Natural killer cell treated with Interleukin-12 subunit alpha and Interleukin-12 subunit beta and Interleukin-15 and Interleukin-18, amount 100 ng/mL, for 72 hours (primary cell): ENCODE measurements at places on chromosomes 1 and 21. TPM values are rescaled to one million over a fixed set of nuclear protein-coding genes. Genes with fewer than 3 reads are reported as not detected.
A peak's percentile ranks its signal among the peaks of the same experiment; 100 is the strongest.

- DNase-seq = no peak
Observed at GRCh38 chr1:235659186-235659771, 9.7 kb upstream of the GNG4 start.

- no peak for DNase-seq
Observed at GRCh38 chr1:162185314-162186025, 116.0 kb downstream of the NOS1AP start.

GRCh38 chr1:192491804-192492554 is 83.6 kb upstream of the RGS1 start:
- no peak for DNase-seq

KCNJ15 gene
- not detected for total RNA-seq

DNA sequence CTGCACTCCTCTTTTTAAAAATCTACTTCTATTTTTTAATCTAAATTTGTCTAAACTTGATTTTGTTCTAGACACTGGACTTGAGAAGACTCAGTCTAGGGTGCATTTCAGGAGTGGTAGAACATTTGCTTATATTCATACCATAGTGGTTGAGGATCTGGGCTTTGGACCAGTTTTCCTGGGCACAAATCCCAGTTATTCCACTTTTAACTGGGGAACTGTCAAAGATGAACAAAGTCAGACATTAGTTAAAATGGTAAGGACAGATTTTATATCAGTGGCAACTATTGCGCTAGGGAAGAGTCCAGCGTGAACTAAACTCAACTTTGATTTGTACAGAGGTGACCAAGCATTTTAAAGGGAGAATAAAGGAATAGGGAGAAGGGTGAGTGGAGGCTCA is 102.4 kb downstream of the FMN2 start:
- no peak for DNase-seq

STYXL2 gene
- total RNA-seq = not detected

SAMD13 gene
- 0.33 TPM for total RNA-seq

DNA sequence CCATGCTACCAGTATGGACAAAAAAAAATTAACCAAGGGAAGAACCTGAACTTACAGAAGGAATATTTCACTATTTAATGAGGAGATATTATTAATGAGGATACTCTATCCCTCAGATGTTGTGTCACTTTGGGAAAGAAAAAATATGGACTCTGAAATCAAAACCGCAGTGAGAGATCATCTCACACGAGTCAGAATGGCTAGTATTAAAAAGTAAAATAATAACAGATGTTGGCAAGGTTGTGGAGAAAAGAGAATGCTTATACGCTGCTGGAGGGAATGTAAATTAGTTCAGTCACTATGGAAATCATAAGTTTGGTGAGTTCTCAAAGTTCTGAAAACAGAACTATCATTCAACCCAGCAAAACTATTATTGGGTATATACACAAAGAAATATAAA is 30.9 kb downstream of the TNFSF4 start:
- no peak for DNase-seq

LCE4A gene
- not detected for total RNA-seq

- no peak for DNase-seq
Observed at GRCh38 chr1:111706921-111707320, 32.3 kb downstream of the INKA2 start.

GRCh38 chr1:26290122-26290881 is 10.4 kb downstream of the SH3BGRL3 start:
- no peak for DNase-seq

AQP10 gene
- total RNA-seq = not detected

GRCh38 chr21:44379991-44380865 is 26.8 kb downstream of the TRPM2 start:
- DNase-seq = no peak

DNA sequence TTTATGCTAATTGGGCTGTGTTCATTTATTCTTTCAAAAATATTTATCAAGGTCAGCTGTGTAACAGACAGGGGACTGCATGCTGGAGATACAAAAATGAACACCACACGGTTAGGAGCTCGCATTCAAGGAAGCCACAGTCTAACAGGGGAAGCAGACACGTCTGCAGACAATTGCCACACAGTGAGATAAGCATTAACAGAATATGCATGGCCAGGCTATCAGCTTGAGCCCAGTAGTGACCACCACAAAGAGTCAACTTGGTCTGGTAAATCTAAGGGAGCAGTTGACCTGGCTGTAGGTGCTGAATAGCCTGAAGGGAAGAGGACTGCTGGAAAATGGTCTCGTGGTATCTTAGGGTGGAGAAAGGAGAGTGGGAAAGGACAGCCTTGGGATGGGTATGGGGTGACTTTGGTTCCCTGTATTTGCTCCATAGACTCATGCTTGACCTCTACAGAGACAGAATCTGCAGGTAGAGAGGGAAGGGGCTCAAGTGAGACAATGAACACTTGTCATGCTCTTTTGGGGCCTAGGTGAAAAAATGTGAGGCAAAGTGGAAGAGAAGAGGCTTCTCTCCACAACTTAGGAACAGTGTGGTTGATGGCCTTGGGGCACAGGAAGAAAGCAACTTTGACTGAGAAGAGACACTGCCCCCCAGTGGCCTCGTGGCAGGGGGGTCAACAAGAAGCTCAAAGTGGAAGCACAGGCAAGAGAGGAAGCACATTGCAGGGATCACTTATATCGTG is 7.6 kb upstream of the NPL start:
- peak; percentile 81 for DNase-seq

PER3 gene
- 3.7 TPM for total RNA-seq

- DNase-seq = no peak
Observed at GRCh38 chr1:210981490-210981889, 152.5 kb downstream of the KCNH1 start.

- DNase-seq = no peak
Observed at GRCh38 chr1:48106049-48106448, 108.9 kb upstream of the TRABD2B start.

LCE2B gene
- total RNA-seq = not detected

AXDND1 gene
- total RNA-seq = not detected

- no peak for DNase-seq
Observed at GRCh38 chr1:46244656-46245371, 2.7 kb upstream of the RAD54L start.

DNA sequence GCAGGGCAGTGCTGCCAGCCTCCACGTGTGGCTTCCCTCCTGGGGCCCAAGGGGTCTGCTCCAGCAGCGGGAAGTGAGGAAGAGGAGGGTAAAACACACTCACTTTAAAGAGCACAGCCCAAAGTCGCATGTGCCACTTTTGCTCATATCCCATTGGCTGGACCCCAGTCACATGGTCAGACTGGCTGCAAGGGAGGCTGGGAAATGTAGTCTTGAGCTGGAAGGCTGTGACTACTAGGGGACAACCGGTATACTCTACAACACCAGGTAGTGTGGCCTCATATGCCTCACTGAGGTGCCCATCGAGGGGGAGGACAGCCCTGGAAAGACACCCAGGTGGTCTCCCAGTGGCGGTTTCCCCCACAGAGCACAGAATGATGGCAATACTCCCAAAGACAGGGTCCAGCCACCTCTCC is 45.2 kb downstream of the CAMK2N1 start:
- DNase-seq = no peak

DNA sequence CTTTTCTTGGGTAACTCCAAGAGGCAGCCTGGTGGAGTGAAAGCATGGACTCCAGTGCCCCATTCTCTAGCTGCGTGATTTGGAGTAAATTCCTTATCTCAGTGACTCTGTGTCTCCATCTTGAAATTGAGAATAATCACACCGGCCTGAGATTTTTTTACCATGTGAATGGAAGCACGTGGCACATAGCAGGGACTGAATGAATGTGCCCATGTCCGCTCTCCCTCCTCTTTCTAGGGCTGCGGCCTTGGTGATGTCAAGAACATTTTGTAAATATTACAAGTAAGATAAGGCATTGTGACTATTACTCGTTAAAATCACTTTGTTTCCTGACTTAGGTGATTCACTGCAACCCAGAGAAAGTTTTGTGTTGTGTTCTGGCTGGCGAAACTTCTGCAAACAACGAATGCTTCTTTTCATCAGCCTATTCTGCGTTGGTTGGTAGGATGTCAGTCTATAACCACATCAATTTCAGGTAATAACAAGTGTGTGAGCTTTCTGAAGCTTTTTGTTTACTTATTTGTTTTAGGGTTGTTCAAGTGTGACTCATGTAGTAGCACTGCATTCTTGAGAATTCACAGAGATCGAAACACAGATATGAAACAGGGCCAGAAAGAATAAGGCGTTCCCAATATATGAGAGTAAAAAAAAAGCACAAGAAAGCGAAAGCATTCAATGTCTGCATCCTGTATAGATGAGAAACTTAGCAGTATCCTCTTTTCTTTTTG is 135.7 kb upstream of the SLC45A1 start:
- no peak for DNase-seq

GNAT2 gene
- not detected for total RNA-seq

- peak; percentile 88 for DNase-seq
Observed at GRCh38 chr1:16960560-16961296, 19.7 kb downstream of the MFAP2 start.

DNA sequence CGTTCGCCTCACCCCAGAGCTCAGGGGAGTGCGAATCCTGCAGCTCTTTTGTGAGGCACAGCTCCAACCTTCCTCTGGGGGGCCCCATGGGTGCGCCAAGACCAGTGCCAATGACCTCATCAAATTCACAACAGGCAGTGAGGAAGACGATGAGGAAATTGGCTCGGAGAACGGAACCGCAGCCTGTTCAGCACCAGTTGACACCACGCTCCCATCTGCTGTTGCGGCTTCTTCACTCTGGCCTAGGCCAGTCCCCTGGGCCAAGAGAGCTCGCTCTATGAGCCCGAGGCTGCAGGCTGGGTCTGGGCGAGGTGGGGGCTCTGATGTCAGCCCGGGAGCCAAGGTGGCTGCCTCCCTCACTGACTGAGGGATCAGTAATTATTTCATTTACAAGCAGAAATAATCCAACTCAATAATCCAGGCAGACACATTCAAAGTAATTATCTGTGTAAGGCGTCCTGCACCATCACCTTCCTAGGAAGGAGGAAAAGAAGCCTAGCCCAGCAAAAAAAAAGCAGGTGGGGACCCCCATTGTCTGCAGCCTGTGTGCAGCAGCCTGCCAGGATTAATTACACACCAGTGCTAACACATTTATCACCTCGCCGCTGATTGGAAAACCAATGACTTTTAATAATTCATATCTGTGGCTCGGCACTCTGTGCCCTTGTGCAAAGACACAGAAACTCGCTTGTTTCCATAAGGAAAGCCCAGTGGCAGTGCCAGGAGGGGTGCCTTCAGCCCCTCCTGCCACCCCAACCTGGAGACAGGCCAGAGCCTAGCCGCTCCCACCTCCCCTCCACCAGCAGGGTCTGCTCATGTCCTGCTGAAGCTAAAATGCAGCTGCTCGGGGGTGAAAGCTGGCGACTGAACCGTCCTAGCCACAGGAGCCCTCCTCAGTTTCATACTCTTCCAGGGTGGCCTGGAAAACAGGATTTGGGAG is 1.9 kb downstream of the PLEKHA6 start:
- no peak for DNase-seq
